Stimulated activated CD4-positive, alpha-beta T cell treated with anti-CD3 and anti-CD28 coated beads, Interleukin-4, amount 100 ng/mL, for 1 hour (primary cell): ENCODE measurements at places on chromosomes 5 and 9.

- DNase-seq, result no peak
Observed at GRCh38 chr9:104604801-104605200, 626 bp downstream of the OR13C2 start.

- DNase-seq, result no peak
Observed at GRCh38 chr9:110835859-110836271, 167.3 kb downstream of the MUSK start.

- no peak for DNase-seq
Observed at GRCh38 chr5:5387192-5387591, 35.3 kb upstream of the ICE1 start.

GRCh38 chr5:61202213-61202612 is 39.9 kb upstream of the SMIM15 start:
- DNase-seq, result no peak

DNA sequence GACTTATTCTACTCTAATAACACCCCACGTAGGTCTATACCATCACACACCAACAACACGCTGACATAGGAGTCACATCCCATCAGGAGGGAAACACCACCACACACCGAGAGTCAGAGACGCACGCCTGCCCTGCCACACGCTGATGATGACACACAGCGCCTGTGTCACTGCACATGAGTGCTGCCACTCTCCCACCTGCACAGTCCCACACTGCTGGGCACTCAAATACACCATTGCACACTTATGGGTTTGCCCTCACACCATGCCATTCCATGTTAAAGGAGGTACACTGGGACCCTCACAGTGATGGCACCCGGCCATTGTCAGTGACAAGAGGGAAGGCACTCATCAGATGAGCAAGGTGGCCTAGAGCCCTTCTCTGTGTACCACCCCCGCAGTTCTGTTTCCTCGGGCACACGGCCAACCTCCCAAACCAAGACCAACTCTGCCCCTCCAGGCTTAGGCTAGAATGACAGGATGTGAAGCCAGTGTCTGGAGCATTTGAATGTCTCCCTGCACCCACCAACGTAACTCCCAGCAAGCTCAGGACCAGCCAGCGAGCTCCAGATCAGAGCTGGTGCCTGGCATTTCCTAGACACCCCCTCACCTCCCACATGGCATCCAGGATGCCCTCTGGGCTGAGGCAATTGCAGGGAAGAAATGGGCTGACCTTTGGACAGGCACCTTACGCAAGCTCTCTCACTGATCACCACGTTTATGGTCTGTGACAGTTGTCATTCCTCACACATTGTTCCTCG is 3.6 kb upstream of the CPLX2 start:
- DNase-seq, result no peak

DNA sequence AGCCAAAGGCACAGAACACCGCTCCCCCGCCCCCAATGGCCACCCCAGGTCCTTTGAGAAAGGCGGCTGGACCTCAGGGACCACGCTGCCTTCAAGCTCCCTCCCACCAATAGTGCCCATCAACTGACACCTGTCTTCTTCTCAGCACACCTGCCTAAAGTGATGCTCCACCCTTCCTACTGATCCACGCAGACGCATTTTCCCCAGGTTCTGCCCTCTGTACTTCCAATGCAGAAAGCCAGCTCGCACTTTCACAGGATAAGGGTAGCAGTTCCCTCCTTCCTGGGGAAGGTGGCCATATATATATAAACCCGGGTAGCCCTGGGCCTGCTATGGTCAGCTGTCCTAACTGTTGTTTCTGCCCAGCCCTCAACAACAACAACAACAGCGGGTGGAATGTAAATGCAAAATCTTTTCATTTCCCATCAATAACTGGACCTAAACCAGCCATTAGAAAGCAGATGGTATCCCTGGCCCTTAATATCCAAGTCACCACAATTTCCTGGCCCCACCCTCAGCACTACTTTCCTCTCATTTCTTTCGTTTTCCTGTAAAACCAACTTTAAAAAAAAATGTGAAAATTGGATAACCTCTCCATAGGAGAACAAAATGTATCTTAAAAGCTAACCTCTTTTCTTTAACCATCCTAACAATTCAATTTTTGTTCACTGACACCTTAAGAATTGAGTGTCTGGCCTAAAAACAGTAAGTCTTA is 1.7 kb downstream of the GOLM1 start:
- DNase-seq, result no peak

GRCh38 chr5:72468024-72468423 is 39.2 kb downstream of the ZNF366 start:
- no peak for DNase-seq

- no peak for DNase-seq
Observed at GRCh38 chr9:105696219-105696793, 2.0 kb downstream of the TMEM38B start.

GRCh38 chr5:143019157-143019556 is 249.0 kb downstream of the ARHGAP26 start:
- DNase-seq, result no peak

DNA sequence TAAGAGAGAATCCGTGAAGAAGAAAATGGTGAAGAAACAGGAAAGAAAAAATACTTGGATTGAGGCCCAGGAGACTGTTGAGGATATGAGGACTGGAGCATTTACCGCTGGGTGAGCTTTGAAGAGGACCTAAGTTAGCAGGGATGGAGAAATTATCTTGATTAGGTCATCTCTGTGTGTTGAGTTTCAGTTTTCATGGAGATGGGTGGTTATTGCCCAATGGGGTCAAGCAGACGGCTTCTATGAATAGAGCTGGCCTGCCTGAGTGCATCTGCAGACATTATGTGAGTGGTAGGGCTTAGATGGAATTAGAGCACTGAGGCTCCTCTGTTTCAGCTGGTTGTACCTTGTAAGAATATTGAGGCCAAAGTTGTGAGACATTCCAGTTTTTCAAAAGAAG is 245.4 kb upstream of the FBXL7 start:
- no peak for DNase-seq

- no peak for DNase-seq
Observed at GRCh38 chr5:134547579-134547978, 22.1 kb downstream of the JADE2 start.

DNA sequence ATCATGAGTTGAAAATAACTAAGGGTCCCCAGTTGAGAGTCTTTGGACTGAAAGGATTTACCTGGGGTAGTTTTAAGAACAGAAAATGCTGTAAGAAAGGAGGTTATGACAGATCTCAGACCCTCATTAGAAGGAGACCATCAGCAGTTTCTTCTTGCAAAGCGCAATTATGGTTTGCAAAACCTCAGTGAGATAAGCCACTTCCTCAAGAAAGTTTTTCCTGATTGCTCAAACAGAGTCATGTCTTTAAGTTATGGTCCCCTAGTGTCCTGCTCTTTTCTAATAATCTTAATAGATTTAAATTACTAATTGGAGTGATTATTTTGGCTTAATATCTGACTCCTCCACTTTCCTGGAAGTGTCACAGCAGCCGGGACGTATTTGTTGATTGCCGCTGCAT is 293.2 kb upstream of the KLF4 start:
- DNase-seq, result no peak

GRCh38 chr5:163498886-163499285 is 6.5 kb upstream of the MAT2B start:
- no peak for DNase-seq

DNA sequence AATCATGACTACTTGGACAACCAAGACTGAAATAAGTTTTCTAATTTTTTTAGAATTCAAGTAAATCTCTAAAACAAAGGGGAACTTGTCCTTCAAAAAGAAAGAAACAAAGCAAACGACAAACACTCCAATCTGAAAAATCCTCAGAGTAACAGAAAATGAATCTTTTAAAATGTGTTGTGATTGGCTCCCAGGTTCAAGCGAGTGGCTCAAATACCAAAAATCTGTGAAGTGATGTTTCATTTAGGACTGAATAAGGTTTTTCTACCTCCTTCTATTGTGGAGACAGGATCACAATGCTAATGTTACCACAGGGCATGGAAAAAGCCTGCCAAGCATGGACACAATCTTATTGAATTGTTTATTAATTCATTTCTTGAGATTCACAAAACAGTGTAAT is 415.7 kb downstream of the RAB3C start:
- DNase-seq, result no peak

GRCh38 chr5:135660826-135661575 is 82.2 kb upstream of the CXCL14 start:
- DNase-seq, result no peak

GRCh38 chr9:114486205-114486963 is 18.9 kb downstream of the WHRN start:
- no peak for DNase-seq

- no peak for DNase-seq
Observed at GRCh38 chr9:37922363-37923117, 18.6 kb upstream of the SLC25A51 start.

DNA sequence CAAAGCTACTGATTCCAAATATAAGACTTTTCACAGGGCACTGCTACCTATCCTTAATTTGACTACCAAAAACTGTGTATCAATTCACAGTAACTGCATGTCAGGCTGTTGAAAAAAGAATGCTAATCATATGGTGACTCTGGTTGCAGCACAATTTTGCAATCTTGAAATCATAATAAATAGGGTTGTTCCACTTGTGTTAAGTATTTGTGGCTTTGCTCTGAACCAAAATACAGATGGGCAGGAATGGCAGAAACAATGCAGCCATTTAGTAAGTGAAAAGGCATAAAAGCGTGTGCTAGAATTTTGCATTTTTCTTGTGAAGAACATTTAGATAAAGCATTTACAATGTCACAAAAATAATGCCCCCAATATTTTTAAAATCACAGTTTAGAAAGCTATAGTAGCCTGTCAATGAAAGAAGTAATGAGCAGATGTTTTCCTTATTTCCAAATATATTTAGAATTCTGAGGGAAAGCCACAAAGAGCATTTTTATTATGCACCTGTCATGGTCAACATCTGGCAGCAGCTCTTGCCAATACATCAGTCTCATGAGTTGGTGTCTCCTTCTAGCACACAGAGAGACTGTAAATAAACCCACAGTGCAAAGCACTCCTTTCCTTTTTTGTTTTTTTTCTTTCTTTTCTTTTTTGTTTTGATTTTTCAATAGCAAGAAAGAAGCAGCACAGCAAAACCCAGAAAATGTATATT is 54.8 kb upstream of the PAM start:
- no peak for DNase-seq

GRCh38 chr5:172144291-172144815 is 43.7 kb downstream of the STK10 start:
- no peak for DNase-seq

- no peak for DNase-seq
Observed at GRCh38 chr5:1552521-1553255, 28.9 kb upstream of the LPCAT1 start.

GRCh38 chr5:127967983-127968592 is 115.5 kb upstream of the SLC12A2 start:
- DNase-seq, result no peak
